ENCODE measurements at places on chromosomes 7 and 10.

DNA sequence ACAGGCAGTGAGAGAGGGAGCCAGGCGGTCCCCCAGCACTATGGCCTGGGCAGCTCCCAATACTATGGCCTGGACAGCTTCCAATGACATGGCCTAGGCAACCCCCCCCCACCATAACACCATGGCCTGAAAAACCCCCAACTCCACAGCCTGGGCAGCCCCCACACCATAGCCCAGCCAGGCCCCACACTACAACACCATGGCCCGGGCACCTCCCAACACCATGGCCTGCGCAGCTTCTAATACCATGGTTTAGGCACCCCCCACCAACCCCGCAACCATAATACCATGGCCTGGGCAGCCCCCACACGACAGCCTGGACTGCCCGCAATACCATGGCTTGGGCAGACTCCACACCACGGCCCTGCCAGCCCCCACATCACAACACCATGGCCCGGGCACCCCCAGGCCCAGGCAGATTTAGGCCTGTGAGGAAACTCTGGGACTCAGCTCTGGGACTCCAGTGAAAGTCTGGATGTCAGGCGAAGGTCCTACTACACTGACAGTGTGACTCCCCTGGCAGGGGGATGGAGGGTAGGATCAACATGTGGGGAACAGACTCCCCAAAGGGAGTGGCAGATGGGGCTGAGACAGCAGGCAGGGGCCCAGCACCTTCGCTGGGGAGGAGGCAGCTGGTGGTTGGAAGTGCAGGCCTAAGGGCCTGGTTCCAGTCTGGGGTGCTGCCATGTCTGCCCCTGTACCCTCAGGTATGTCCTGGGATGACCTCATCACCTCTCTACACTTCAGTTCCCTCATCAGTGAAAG, 8.7 kb downstream of the CPXM2 start:
- no peak for DNase-seq

DNA sequence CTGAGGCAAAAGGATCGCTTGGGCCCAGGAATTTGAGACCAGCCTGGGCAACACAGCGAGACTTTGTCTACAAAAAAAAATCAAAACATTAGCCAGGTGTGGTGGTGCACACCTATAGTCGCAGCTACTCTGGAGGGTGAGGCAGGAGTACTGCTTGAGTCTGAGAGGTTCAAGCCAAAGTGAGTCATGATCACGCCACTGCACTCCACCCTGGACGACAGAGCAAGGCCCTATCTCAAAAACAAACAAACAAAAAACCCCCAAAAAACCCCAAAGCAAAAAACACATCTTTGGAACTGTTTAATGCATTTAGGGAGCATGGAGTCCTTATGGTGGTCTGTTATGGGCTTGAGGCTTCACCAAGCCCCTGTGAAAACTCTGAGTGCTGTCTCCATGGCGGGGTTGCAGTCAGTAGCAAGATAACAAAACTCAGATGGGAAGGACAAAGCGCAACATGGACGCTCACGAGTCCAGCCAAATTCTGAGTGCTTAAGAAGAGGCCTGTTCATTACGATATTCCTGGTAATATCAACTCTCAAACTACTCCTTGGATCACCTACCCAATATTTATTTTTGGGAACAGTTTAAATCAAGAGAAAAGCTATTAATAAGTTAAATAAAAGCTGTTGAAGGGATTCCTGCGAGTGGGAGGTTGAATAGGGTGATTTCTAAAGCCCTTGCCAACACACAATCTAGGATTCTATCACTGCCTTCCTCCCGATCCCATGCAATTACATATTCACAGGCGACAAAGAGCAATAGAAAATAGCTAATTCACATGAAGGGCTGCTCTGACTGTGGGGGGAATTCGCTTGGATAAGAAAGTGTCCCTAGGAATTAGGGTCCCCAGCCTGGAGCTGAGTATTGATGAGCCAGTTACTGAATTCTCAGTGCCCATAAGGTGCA, 123.3 kb downstream of the HIPK2 start:
- DNase-seq: no peak

GRCh38 chr7:141189231-141189630, 115.4 kb downstream of the TMEM178B start:
- DNase-seq: no peak

DNA sequence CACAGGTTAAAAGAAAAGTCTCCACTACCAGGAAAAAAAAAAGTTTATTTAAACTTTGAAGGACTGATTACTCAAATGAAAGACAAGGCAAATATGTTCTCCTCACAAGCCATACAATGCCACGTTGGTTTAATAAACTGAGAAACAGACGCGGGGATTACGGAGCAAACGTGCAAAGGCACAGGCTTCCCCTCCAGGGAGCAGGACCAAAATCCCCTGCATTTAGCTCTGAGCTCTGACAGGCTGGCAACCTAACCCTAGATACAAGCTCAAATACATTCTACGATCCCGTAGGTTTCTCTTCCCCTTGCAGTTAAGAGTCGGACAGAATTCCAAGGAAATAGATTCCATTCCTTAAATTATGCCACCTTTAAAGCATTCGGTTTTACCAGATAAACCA, 7.7 kb upstream of the GRB10 start:
- no peak for DNase-seq

DNA sequence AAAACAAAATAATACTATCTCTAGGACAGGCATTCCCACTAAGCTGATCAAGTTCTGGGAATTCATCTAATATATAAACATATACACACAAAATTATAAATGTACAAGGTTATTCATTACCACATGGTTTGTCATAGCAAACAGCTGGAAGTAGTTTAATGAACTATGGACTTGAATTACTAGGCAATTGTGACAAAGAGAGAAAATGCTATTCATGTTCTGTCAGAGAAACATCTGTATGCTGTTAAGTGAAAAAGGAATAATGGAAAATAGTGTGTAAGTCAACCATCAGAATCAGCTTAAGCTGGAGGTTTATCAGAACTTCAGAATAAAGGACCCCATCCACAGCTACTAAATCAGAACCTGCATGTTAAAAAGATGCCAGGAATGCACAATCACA, 2.8 kb downstream of the ZNF248 start:
- no peak for DNase-seq

DNA sequence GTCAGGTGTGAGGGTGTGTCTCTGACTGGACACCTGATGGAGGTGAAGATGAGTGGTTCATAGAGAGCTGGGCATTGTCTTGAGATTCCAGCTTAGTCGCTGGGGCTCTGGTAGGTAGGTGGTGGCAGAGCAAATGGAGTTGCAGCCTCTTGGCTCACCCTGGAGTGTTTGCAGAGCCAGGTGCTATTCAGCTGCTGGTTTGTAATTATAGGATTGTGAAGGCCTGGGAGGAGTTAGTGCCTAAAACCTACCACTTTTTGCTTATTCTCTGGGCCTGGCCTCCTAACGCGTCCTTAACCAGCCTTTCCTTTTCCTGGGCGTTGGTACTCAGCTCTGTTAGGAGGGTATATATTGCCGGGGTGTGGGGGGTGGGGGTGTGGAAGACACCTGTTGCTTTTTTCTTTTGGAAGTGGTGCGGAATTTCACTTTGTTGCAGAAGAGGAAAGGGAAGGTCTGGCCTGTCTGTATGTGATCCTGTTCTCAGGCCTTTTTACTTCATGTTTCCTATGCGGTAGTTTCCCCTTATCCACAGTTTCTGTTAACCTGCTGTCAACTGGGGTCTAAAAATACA, 3.2 kb downstream of the PPRC1 start:
- no peak for DNase-seq

DNA sequence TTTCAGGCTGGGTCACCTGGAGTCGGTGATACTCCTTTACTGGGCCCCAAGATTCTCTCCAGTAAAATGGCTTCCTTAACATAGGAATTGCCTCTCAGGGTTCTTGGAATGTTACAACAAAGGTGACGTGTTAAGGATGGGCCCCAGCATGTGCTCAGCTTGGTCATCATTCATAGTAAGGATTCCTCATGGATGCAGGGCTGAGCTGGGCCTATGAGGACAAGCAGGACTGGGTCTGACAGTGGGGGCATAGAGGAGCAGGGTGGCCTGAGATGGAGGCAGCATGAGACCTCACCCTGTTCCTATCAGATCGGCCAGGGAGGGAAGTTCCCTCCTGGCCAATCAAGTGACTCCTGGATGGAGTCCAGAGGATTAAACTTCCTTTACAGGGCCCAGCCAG, 12.8 kb upstream of the MBL2 start:
- no peak for DNase-seq

DNA sequence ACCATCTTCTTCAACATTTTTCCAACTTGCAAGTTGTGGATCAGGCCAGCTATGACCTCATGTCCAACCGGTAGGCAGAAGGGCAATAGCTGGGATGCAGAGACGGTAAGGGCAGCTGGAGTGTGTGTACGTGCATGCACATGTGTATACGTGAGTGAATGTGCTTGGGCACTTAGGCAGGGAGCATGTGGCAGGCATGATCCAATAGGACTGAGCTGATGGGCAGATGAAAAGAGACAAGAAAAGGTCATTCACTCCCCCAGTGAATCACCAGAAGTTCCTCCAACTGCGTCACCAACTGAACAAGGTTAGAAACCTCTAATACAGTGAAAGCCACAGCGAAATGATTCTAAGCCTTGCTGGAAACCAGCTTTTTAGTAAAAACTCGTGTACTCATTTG, 176.1 kb downstream of the FGFR2 start:
- DNase-seq: no peak

- no peak for DNase-seq
Measured at GRCh38 chr7:113813471-113813870, 105.3 kb downstream of the PPP1R3A start.

DNA sequence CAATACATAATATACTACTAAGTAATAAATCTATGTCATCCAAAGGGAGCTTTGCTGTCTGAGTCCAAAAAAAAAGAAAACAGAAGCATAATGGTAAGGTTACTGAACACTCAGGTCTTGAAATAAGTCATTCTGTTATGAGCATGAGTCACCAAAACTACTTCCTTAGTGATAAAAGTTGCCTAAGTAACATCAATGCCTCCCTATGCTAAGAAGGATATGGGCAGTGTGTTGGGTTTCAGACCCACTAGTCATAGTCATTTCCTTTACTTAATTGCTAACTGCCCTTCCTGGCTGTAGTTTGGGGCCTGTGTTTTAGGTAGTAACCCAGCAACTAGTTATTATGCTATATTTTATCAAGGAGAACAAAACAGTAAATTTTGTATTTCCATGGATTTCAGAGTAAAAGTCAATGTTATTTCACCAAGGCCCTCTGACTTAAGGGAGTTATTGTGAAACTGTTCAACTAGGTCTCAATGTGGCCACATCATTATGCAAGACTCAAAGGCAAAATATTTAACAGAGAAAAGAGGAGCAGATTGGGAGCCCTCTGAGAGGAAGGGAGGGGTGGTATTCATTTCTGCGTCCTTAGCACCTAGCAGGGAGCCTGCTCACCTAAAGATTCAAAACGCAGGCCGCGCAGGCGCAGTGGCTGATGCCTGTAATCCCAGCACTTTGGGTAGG, 11.7 kb upstream of the VIM start:
- DNase-seq: peak; percentile 99
